ENCODE measurements at places on chromosomes 16 and 17.

GRCh38 chr16:13885700-13886099 is 34.3 kb upstream of the ERCC4 start:
- no peak for DNase-seq

DNA sequence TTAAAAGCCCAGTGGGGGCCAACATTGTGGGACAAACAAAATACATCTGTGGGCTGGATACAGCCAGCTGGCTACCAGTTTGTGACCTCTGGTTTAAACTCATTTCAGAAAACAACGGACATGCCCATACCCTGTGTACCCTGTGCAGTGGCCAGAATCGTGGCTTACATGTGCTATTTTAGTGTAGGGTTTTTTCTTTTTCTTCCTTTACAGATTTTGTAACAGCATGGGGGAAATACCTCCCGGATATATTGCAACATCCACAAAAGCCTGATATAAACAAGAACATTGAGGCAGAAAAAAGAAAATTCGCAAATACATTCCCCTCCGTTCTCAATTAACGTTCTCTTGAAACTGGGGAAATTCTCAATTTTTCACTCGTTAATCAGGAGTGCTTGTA is 7.3 kb downstream of the HS3ST4 start:
- no peak for DNase-seq

- no peak for DNase-seq
These were observed 81.5 kb downstream of the CA4 start for GRCh38 chr17:60231234-60231633.

DNA sequence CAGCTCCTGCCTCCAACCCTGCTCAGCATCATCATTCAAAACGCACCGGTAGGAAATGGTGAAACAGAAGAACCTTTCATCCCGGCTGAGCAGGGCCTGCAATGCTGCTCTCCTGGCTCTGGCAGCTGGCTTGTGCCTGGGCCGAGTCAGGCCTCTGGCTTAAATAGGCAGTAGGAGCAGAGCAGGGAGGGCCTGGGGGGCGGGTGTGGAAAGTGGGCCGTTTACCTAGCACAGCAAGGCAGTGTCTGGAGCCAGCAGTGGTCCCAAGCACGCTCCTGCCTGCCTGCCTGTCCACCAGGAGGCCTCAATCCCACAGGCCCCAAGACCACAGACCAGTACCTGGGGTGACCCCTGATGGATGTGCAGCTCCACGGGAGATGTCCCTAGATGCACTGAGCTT is 59.3 kb downstream of the SMPD3 start:
- DNase-seq = no peak

DNA sequence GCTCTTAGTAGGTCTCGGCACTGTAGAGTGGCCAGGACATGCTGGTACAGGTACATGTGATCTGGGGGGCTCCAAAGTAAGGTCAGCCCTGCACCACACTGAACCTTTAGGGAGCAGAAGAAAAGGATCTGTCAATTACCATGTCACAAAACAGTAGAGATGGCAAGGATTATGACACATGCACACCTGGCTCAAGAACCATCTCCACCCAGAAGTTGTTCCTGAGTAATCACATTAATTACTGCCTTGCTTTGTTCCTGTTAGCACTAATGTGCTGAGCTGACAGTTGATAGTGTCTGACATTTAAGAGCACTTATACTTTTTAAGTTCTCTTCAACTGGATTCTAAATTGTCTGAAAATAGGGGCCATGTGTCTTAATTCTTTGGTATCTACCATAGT is 9.5 kb downstream of the BLTP2 start:
- no peak for DNase-seq

DNA sequence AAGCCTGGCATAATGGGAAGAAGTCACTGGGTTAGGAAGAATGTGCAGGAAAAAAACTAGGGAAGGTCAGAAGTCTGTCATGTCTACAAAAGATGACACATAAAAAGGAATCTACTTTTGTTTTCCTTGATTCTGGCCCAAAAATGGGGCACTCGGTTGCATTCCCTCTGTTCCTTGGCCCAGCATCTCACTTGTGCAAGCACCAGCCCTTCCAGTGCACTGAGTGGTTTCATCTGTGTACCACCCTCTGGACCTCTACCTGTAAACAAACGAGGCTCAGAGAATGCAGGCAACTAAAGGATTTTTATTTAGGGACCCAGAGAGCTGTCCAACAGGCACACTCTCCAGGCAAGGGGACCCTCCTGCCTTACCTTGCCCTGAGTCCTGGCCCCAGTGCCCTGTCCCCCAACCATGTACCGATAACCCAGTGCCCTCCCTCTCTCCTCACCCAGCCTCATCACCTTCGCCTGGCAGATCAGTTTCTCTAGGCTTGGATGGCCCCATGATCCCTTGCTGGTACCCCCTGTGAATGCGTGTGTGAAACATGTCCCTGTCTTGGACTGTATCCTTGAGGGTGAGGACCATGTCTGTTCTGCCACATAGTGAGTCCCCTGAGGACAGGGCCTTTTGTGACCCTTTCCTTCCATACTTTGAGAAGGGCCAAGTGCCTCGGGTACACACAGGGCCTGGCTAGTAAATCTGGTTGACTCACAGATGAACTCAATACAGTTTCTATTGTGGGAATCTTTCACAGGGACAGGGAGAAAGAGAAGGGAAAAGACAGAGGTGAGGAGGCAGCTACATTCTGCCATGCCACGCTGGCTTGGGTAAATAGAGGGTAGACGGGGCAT is 13.3 kb downstream of the NXPH3 start:
- no peak for DNase-seq

DNA sequence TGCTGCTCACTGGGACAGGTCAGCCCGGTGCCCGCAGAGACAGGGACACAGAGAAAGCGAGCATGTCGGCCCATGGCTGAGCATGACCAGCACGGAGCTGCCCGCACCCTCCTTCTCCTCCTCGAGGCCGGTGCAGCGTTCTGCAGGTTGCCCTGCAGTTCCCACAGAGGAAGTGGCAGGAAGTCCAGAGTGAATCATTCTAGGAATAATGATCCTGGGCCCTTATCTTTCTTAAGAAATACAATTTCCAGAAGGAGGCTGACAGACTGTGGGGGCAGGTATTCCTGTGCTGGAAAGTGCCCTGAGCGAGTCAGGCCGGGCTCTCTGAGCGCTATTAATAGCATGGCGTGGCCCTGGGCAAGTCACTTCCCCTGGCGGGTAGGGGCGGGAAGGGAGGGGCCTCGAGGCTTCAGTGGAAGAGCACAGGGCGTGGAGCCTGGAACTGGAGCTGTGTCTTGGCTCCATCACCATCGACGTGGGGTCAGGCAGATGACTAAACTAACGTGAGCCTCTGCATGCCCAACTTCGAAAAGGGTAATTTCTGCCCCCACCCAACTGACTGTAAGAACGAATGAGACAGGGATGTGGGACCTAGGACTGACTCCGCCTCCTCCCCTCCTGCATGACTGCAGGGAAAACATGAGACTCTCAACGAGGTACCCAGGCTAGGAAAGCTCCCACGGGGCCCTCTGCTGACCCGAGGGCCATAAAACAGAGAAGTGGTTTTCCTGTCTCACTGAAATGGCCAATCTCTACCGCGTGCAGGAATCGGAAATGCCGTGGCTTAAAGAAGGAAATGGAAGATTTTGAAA is 9.8 kb downstream of the TMEM204 start:
- no peak for DNase-seq

- DNase-seq = no peak
These were observed 189.4 kb downstream of the WWOX start for GRCh38 chr16:78288888-78289287.

- no peak for DNase-seq
These were observed 88.8 kb upstream of the TNRC6C start for GRCh38 chr17:77869665-77870132.

DNA sequence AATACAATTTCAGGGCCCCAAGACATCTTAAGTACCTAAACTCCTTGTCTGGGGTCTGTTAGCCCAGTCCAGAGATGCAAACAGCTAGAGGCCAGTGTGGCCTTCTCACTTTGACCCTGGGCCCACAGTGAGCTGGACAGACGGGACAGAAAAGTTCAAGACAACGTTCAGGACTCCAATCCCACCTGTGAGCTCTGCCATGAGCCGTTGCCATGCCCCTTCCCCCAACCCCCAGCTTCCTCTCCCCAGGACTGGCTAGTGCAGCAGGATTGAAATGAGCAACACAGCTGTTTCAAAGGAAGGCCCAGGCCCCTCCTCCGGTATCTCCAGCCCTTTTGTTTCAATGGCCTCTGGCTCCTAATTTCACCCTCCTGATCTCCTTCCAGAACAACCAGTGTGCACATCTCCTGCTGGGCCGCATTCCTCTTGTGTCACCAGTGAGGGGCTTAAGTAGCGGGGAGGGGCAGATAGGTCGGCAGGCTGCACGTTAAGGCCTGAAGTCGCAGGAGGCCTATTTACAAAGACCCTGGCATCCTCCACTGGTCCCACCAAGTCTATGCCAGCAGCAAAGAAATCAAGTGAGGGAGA is 11.3 kb downstream of the AXIN2 start:
- no peak for DNase-seq

DNA sequence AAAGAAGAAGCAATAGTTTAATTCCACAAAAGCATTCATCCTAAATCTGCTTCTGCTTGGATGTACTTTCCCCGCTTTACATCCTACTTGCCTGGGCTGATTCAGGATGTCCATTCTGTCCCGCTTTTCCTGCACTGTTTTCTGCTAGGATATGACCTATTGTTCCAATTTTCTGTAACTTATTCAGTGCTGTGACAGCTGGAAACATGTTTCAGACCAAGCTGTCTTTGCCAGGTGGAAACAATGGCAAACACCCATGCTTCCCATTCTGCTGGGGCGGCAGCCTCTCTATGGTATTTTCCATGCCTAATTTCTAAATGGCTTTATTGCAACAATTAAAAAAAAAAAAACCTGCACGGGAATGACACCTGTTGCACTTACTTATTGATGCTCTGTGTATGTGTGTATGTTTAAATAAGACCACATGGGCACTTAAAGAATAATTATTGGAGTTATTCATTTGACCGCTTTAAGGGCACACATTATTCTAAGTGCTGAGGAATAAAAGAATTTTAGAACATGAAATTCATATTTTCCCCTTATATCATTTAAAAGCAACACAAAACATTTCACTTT is 21.0 kb downstream of the COQ7 start:
- no peak for DNase-seq

DNA sequence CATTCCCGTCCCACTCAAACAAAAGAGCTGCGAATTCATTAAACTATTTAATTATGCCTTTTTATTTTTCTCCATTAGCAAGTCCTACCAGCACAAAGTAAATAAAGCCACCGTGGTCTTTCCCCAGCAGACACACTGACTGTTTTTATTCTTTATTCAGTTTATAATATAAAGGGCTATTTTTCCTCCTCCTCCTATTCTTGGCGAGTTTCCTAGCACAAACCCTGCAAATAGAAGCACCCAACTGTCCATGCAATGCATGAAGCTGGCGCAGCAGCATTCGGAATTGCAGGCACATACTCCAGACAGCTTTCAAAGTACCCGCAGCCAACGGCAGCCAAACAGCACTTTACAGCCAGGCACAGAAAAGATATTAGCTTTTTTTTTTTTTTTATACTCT is 583.4 kb upstream of the PSMD7 start:
- DNase-seq = no peak

DNA sequence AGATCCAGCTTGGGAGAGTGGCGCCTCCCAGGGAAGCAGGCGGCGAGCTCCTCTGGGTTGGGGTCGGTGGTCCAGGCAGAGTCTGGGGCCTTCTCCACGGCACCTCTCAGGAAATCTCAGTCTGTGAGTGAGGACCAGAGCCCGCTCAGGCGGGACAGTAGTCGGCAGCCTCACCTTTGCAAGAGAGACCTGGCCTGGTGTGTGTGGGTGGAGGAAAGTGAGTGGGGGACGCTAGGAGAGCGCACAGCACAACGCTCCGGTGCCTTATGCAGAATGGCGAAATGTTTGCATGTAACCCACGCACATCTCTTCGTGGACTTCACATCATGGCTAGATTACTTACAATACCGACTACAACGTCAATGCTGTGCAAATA is 2.2 kb downstream of the AHSP start:
- DNase-seq = no peak

DNA sequence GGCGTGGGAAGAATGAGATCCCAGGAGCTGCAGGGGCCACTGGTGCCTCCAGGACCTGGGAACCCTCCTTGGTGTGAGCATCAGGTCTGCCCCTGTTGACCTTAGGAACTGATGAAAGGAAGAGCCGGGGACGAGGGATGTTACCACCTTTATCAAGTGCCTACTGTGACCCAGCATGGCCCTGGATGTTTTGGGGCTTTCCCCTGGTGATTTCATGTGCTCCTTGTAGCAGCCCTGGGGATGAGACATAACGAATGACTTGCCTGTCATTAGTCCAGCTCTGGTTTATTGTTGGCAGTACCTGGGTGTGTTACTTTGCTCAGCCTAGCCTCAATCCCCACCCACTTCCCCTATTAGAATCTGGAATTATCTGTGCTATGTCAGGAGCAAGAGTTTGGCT is 39.9 kb downstream of the WSCD1 start:
- DNase-seq = no peak

GRCh38 chr16:61836804-61837393 is 199.3 kb downstream of the CDH8 start:
- no peak for DNase-seq

- no peak for DNase-seq
These were observed 12.4 kb upstream of the GSE1 start for GRCh38 chr16:85600530-85601271.

GRCh38 chr17:56778898-56779297 is 54.8 kb downstream of the C17orf67 start:
- no peak for DNase-seq

GRCh38 chr17:37756051-37756450 is 11.2 kb upstream of the HNF1B start:
- DNase-seq = no peak
